ENCODE measurements at places on chromosomes 3 and 15.

DNA sequence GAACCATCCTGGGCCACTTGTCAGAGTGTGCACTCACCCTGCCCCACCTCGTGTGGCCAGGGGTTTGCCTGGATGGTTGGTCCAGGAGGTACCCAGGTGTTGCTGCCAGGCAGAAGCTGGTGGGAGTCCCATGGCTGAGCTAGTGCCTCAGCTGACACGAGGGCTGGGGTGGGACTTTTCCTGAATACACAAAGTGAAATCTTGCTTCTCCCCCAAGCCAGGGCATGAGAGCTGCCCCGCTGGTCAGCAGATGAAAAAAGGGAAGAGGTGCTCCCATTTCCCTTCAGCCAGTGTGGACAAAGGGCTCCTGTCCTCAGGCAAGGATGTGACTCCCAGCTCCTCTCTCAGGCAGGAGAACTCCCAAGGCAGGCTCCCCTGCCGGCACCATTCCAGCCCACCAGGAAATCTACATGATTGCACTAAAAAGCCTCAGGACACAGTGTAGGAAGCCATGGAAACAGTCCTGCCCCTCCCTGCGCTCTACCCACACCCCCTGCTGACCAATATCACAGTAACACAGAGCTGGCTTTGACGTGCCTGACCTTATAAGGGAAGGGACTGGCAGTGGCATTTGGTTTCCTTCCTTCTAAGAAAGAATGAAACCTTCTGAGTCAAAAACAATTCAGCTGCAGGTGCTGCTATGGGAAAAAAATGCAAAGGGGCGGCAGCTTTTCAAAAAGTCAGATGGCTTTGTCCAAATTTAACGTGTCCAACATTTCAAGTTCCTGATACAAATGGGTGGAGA lies 33.9 kb downstream of the MYO5C start:
- no peak for DNase-seq

GRCh38 chr3:63034101-63034500 lies 158.9 kb upstream of the CADPS start:
- no peak for DNase-seq

GRCh38 chr3:193489949-193490348 lies 64.7 kb downstream of the ATP13A4 start:
- no peak for DNase-seq

DNA sequence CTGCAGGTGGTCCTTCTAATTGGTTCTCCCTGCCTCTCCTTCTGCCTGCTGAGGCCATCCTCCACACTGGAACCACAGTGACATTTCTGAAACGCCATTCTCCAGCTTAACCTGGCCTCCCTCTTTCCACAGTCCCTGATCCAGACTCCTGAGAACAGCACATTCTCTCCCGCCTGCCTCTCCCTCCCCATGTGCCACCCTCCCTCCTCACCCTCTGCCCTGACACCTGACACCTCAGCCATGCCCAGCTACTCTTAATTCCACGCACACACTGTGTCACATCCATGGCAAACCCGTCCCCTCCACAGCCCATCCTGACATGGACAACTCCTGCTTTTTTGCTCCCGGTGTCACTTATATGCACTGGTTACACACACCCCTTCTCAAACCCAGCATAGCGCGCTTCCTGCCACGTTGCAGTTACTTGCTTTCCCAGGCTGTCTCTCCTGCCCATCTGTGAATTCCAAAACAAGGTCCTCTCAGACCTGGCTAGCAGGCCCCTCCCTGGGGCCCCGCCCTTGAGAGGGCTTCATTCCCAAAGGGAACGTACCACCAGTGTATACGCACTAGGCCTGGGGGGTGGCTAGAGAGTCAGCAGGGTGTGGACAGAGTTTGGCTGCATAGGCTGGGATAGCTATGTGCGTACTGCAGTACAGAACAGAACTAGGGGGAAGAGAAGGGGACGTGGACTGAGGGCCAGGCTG lies 92.7 kb upstream of the BLM start:
- DNase-seq, result no peak

DNA sequence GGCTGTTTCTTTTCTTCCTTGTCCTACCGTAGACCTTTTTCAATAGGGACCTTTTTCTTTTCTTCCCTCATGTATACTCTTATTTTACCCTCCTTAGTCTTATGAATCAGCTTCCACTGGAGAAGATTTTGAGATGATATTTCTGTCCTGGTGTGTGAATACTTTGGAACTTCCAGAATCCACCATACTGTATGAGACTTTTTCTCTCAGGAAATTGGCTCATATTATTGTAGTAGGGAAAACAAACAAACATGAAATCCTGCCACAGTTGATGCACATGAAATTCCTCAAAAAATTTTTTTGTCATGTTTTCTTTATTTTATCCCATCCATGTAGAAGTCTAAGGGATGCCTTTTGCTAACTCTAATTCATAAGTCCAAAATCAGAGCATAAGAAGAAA lies 289.3 kb upstream of the PLSCR5 start:
- DNase-seq, result no peak

- no peak for DNase-seq
Measured at GRCh38 chr3:38646630-38647029, 2.9 kb downstream of the SCN5A start.

Data from NCI-H510A (cell line).